ENCODE measurements at places on chromosomes 6 and 20.

DNA sequence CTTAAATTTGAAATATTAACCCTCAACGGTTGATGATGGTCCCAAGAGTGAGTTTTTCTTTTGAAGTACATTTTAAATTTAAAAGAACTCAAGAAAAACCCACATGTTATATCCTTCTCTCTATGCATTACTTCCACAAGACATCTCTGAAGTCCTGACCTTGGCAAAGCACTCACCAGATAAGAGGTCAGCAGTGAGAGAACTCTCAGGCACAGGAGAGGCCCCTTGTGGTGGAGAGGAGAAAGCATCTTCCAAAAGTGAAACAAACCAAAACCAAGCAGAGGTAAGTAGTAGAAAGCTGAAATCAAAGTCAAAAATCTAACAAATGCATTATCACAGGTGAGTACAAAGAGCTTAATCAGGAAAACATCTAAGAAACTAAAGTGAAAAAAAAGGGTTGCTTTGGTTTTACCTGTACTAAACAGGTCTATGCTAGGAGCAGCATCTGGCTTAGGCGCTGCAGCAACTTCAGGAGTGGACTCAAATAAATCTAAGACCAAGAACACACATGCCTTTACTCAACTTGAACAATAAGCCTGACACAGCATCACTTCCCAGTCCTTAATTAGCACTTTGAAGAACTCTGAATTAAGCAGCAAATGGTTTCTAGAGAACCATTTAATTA is 80.5 kb downstream of the PRSS35 start:
- no peak for DNase-seq

DNA sequence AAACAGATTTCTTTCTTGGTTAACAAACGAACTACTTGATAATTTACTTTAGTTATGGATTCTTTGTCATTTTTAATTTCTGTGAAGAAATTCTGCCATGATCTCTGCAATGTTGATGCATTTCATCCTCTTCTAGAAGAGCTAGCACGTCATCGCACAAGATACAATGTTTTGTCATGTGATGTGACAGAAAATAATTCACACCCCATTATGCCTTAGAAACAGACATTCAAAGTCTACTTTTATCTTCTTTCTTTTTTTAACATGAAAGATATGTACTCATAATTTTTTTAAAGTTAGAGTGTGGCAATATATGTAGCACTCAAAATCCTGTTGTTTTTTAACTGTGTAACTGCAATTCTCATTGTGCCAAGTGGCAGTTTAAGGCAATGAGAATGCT is 39.6 kb upstream of the NELFCD start:
- no peak for DNase-seq

DNA sequence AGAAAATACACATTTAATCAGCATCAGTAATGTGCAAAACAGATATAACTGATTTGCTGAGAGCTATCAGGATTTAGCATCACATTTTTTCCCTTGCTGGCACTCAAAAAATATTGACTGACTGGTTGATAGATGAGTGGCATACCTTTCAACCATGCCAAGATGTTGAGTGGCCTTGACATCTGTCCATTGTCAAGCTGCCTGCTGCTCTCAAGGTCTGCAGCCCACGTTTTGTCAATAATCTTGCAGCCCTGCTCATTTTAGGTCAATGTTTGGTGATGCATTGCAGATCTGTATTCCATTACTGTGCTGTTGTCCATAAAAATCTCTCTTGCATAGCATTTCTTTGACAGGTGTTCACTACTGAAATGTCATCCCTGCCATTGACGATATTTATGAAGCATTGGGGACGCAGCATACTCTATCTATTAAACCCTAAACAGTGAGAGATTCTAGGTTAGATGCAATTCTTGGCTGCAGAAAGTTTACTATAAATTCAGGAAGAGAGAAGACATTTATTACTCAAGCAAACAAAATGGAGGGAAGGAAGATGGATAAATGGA is 111.6 kb downstream of the BFSP1 start:
- no peak for DNase-seq

GRCh38 chr6:169445227-169445626 is 191.6 kb upstream of the THBS2 start:
- DNase-seq = no peak

DNA sequence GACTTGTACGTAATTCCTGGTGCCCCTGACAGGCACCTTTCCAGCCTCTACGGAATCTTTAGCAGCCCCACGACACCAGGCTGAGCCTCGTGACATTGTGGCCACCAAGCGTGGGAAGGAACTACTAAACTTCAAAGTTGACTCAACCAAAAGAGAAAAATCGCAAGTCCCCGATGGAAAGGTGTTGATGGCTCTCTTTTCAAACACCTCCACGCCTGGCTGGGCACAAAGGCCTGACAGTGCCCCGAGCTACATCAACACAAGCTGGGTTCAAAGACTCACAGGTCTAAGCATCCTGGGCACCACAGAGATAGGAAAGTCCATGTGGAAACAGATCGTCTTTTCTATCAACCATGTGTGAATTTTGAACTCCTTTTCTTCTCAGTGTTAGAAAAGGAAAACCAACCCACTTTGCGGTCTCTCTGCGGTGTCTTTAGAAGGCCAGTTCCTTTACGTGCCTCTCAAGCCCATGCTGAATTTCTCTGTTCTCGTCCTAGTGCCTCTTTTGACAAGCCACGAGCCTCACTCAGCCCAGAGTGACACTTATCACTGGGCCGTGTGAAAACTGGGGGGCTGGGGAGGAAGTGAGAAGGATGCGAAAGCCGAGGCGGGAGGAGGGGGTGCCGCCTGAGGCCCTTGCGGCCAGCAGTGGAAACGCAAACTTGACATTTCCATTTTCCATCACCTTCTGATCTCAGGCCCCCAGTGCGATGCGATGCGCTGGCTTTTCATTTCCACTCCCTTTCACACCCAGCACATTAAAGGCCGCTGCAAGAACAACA is 59.4 kb downstream of the GFOD1 start:
- DNase-seq = peak; percentile 78

Data from stimulated activated CD4-positive, alpha-beta T cell treated with anti-CD3 and anti-CD28 coated beads, Interleukin-12 subunit alpha, Interleukin-12 subunit beta, amount 100 ng/mL, for 48 hours (primary cell).